ENCODE measurements at places on chromosomes 7 and 10.

- DNase-seq, result no peak
Observed at GRCh38 chr10:43305876-43306275, 39.0 kb upstream of the RASGEF1A start.

DNA sequence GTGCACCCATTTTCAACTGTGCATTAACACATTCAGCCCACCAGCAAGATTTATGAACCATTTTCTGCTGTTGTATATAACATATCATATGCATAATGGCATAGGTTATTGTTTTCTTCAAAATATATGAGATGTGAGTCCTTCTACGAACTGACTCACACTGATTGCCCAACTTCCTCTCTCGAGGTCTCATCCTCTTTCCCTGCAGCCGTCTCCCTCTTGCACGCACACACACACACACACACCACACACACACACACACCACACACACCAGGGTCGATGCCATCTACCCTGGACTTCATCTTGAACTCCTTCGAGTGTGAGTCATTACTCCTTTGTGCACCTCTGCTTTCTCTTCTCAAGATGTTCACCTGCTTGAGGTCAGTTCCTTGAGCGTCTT, 36.7 kb downstream of the EGFR start:
- no peak for DNase-seq

GRCh38 chr10:15791816-15792524, 68.3 kb downstream of the MINDY3 start:
- no peak for DNase-seq

- DNase-seq, result no peak
Observed at GRCh38 chr7:94303695-94304094, 91.0 kb upstream of the COL1A2 start.

- peak; percentile 26 for DNase-seq
Observed at GRCh38 chr7:32062150-32062549, 8.1 kb downstream of the PDE1C start.

GRCh38 chr10:124660404-124661125, 83.6 kb downstream of the FAM53B start:
- DNase-seq, result no peak

DNA sequence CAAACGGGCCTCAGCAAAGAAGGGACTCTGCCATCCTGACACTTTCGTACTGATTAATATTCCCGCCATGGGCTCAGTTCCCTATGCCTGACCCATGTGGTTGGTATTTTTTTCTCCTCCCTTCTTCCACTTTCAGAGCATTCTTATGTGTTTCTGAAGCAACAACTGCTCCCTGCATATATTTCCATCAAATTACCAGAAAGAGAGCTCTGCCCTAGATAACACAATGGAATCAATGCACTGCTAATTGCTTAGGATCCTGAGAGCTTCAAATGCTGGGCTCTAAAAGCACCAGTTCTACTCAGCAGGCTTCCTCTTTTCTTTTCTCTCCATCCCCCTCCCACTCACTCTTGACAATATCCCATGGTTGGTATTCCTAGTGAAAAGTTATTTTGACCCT, 5.3 kb downstream of the TECTB start:
- no peak for DNase-seq

GRCh38 chr7:36526863-36527548, 137.3 kb downstream of the ANLN start:
- no peak for DNase-seq

- DNase-seq, result no peak
Observed at GRCh38 chr10:5896208-5897052, 6.4 kb downstream of the FBH1 start.

DNA sequence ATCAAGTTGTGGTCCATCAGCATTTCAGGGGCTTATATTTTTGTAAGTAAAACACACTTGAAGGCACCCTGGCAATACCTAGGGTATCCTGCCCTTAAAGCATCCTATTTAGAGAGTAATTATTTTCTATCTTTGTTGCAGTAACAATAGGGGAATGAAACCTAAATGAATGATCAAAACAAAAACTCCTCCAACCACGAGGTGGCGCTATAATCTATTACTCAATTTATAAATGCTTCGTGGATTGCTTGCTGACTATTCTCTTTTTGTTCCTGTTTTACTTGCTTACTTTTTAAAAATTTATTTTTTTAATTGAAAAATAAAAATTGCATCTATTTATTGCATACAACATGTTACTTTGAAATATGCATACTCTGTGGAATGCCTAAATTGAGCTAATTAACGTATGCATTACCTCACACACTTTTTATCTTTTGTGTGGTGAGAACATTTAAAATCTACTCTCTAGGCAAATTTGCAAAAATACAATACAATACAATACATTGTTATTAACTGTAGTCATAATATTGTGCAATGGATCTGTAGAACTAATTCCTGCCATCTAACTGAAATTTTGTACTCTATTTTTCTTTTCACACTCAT, 147.7 kb upstream of the BMPER start:
- DNase-seq, result peak; percentile 46

- peak; percentile 50 for DNase-seq
Observed at GRCh38 chr10:84308481-84309304, 19.7 kb upstream of the CCSER2 start.

DNA sequence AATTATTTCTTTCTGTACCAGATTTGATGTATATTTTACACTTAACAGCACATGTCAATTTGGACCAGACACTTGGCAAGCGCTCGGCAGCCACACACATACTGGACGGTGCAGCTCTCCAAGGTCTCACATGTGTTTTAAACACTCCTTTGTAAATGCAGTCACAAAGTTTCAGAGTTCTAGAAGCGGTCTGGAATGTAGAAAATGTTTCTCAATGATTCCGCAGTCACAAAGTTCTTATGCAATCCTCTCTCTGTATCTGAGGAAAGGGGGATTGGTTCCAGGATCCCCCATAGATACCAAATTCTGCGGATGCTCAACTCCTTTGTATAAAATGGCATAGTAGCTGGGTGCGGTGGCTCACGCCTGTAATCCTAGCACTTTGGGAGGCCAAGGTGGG, 253.0 kb upstream of the GRB10 start:
- no peak for DNase-seq

GRCh38 chr7:2968616-2969397, 74.9 kb downstream of the CARD11 start:
- DNase-seq, result peak; percentile 9

GRCh38 chr7:37198041-37198905, 250.4 kb downstream of the ELMO1 start:
- DNase-seq, result peak; percentile 4

GRCh38 chr10:59561477-59562121, 148.1 kb downstream of the SLC16A9 start:
- DNase-seq, result no peak

Data from activated CD8-positive, alpha-beta T cell treated with anti-CD3 and anti-CD28 coated beads, Interleukin-2, amount 10 ng/mL, durations not matched to agents 7 days and 5 days (primary cell).